ENCODE measurements at places on chromosomes 1 and 21.
A peak's percentile ranks its signal among the peaks of the same experiment; 100 is the strongest.

DNA sequence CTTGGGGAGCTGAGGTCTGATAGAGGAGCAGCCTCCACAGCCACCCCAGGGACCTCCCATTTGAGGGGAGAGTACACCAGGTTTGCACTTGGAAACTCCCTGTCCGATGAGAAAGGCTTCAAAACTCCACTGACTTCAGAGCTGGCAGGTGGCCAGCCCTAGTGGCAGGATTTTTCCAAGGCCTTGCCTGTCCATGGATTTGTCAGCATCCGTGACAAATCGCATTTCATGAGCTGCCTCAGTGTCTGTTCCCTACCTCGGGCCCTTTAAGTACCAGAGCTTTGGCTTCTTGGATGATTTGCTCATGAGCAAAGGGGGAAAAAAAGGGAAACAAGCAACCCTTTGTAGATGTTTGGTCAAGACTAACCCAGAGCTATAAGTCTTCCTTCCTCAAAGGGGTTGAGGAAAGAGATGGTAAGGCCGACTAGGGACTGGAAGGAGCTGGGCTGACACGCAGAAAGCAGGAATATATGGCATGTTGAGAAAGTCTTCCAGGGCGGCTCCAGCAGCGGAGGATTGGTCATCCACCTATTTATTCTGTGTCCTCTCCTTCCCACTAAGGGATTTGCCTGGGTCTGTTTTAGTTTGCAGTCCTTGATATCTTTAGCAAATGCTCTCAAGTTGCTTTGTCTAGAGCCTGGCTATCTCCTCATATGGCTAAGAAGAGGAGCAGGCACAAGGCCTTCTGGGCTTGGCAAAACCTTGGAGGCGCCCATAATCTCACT is 2.7 kb upstream of the HSPG2 start:
- ATAC-seq: no peak

GRCh38 chr1:154774175-154774855 is 95.8 kb downstream of the KCNN3 start:
- ATAC-seq: peak; percentile 32

- ATAC-seq: no peak
These were observed 64.6 kb downstream of the GRIK1 start for GRCh38 chr21:29875036-29875716.

DNA sequence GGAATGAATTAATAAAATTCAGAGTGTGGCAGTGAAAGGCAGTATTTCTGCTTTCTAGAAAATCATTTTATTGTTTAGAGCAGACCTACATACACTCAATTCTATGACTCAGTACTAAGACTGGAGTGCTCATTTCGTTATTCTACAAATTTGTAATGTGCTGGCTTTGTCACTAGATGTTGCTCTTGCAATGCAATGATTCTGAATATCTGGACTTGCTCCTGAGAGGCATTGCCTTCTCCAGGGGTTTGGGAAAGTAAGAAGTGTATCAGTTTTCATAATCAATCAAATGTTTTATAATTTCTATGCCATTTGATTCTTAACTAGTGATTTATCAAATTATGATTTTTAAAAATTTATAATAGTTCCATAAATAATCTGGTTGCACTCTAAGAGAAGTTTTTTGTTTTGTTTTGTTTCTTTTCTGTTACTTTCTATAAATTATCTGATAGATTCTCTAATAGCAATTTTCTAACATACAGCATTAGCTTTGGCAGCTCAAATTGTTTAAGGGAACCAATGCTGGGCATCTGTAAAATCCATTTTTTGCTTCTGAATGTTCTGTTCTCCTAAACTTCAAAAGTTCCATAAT is 280.5 kb upstream of the SGIP1 start:
- peak; percentile 79 for ATAC-seq

DNA sequence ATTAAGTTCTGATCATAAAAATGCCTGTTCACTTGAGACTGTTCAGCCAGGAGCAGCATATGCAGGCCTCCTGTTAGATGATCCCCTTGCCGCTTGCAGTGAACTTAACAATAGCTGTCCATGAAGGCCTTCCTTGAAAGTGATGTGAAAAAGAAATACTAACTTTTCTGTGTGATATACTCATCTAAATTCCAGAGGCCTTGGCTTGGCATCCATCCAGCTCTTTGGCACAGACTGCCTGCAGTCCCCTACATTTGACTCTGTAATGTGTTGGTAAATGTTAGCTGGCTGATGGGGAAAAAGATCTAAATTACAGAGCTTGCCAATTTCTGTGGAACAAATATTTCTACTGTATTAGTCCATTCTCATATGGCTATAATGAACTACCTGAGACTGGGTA is 73.7 kb downstream of the KCNK2 start:
- ATAC-seq: no peak

DNA sequence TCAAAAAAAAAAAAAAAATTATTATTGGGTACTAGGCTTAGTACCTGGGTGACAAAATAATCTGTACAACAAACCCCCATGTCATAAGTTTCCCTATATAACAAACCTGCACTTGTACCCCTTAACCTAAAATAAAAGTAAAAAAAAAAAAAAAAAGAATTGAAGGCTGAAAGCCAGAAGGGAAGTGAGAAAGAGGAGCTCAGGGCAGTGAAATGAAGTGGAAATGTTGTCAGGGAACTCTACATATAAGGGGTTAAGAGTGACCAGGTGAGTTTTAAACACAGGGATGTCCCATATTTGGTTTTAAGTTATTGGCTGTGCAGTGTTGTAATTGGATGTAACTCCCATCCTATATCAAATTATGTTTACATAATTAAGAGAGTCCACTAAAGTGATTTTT is 85.7 kb upstream of the ABCD3 start:
- ATAC-seq: no peak

- no peak for ATAC-seq
These were observed 103.0 kb upstream of the ETV3 start for GRCh38 chr1:157241185-157241538.

DNA sequence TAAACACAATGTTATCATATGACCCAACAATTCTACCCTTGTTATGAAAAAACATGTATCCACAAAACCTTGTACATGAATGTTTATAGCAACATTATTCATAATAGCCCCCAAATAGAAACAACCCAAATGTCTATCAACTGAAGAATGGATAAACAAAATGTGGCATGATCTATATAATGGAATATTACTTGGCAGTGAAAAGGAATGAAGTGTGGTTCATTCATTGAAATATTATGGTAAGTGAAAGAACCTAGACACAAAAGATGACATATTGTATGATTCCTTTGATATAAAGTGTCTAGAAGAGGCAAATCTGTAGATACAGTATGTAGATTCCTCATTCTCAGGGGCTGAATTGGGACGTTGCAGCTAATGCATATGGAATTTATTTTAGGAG is 151.2 kb downstream of the KIF26B start:
- no peak for ATAC-seq

- ATAC-seq: no peak
These were observed 335.3 kb upstream of the KAZN start for GRCh38 chr1:14263225-14263624.

Data from stimulated activated memory B cell treated with anti-CD40 and anti-IgM and Interleukin-4, amounts not matched to agents 10 μg/mL and 1 μg/mL and 100 μg/mL, for 72 hours (primary cell).